ENCODE measurements at places on chromosomes 1 and 21. TPM values are rescaled to one million over a fixed set of nuclear protein-coding genes. Genes with fewer than 3 reads are reported as not detected.

- DNase-seq: no peak
These were observed 682.0 kb upstream of the B3GALT2 start for GRCh38 chr1:193868425-193868824.

FAM167B gene
- 0.59 TPM for polyA plus RNA-seq

DNA sequence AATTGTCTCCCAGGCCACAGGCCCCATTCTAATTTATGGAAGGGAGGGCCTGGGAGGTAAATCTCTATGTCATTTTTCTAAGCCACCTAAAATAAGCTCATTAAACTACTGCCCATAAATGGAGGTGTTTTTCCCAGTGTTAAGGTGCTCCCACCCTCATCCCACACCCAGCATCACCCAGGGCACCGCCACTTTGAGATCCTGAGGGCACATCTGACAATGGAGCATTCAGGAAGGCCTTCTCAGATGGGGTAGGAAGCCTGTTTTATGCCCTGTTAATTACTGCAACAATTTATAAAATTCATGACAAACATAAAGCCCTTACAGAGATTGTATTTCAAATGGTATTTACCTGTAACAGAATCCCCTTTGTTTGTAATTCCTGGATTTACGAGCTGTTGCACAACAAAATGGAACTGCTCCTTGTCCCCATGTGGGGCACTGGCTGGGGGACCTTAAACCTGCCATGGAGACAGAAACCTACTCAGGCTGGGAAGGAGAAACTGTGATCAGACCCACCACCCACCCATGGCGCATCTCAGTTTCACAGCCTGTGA, 319.5 kb upstream of the USP24 start:
- no peak for DNase-seq

PARS2 gene
- polyA plus RNA-seq: 3.4 TPM

KRTAP11-1 gene
- not detected for polyA plus RNA-seq

DNA sequence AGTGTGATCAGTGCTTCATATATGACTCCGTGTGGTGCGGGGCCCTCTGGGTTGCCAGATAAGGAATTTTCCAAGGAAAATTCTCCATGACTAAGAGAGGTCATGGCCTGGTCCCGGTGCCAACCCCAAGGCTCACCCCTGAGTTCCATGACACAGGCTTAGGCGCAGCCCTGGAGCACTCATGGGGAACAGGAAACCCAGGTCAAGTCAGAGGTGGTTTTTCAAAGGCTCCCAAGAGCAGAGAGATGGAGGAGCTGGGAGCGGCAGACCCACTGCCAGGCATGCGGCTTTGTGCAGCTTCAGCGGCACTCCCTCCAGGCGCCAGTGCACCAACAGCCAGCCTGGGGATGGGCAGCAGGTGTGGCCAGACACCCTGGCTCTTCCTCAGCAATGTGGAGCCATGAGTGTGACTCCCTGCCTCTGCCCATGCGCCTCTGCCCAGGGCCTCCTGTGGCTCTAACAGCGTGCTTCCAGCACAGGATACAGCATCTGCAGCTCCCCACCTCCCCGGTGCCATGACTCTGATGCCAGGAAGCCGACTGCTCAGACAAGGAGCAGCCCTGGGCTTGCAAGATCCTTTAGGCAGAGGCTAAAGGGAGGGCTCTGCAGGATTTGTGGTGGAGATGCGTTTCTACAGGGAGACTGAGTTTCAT, 47.3 kb downstream of the GPR161 start:
- DNase-seq: no peak

PLCH2 gene
- polyA plus RNA-seq: 1.9 TPM

DNA sequence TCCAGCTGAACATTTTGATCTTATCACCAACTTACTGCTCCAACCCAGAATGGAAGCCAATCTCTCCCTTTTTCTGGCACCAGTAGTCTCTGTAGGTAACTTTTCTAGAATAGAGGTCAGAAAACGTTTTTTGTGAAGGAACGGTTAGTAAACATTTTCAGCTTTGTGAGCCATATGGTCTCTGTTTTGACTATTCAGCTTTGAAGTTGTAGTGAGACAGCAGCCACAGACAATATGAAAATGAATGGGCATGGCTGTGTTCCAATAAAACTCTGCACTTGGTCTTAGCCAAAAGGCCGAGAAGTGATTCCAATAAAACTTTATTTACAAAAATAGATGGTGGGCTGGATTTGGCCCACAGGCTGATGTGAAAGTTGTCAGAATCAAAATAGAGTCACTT, 28.9 kb downstream of the MAP10 start:
- DNase-seq: no peak

DNA sequence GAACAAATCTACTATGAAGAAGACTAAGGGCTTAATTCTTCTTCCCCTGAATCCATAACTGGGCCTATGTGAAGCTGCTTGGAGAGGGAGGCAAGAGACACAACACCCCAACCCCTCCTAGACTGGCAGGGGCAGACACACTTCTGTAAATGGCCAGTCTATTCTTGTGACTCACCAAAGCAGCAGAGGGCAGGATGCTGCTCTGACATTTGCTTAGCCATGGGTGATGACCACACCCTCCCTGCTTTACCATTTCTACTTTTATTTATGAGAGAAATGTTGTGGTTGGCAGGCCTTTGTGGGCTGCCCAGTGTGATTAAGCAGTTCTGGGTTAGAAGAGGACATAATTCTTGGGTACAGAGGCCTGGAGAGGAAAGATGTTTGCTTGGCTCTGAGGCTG, 189.8 kb upstream of the DPYD start:
- DNase-seq: peak; percentile 26

GRCh38 chr1:157691285-157691920, 9.2 kb downstream of the FCRL3 start:
- peak; percentile 23 for DNase-seq

GALE gene
- 39.9 TPM for polyA plus RNA-seq

GRCh38 chr1:201476670-201477344, 7.8 kb upstream of the PHLDA3 start:
- DNase-seq: no peak

SPRR1B gene
- polyA plus RNA-seq: not detected

DNA sequence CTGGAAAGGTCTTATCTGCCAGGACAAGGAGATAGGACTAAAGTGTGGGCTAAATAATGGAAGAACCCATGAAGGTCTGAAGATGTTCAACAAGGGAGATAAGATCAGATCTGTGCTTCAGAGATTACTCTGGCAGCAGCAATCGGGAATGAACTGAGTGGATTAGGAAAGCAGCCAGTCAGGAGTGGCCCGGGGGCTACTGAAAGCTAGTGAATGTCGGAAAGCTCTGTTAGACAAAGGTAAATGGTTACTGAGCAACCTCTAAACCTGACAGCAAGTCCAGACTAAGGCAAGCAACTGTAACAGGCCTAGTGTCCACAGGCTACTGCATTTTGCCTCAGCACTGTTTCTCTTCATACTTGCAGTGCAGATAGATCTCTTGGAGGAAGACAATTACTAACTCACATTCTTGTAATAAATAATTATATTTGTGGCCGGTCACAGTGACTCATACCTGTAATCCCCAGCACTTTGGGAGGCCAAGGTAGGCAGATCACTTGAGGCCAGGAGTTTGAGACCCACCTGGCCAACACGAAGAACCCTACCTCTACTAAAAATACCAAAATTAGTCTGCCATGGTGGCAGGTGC, 12.5 kb downstream of the IQGAP3 start:
- peak; percentile 4 for DNase-seq

All from IMR-90 (cell line).